ENCODE measurements at places on chromosomes 13 and 19. TPM values are rescaled to one million over a fixed set of nuclear protein-coding genes. Genes with fewer than 3 reads are reported as not detected.

WDFY2 gene
- 2.1 TPM for polyA plus RNA-seq

DNA sequence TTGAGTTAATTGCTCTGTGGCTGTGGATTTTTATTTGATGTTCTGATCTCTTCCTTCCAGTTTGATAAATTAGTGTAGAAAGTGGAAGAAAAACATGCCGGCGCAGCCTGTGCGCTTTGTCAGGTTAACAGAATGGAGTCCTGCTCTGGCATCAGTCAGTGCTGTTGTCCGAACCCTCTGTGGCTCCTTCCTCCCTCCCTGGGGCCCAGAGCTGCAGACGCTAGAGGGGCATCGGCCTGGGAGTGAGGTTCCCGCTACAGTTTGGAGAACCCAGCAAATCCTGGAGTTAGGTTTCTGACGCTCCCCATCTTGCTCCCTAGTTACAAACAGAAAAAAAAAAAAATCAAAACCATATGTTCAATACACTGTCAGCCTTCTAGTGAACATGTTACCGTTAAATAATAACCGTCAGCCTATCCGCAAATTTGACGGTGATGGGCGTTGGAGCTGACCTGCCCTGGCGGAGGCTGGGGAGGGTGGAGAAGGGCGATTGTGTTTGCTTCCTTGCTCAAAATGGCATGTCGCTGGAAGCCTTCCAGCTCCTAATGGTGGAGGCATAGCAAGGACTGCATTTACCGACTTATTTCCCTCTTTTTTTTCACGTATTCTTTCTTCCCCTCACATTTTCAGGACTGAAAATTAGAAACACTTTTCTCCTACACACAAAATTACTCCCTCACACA lies 13.6 kb downstream of the MBNL2 start:
- DNase-seq: peak; percentile 64

- no peak for DNase-seq
These were observed 1589.9 kb downstream of the SLITRK1 start for GRCh38 chr13:82292334-82292733.

DNA sequence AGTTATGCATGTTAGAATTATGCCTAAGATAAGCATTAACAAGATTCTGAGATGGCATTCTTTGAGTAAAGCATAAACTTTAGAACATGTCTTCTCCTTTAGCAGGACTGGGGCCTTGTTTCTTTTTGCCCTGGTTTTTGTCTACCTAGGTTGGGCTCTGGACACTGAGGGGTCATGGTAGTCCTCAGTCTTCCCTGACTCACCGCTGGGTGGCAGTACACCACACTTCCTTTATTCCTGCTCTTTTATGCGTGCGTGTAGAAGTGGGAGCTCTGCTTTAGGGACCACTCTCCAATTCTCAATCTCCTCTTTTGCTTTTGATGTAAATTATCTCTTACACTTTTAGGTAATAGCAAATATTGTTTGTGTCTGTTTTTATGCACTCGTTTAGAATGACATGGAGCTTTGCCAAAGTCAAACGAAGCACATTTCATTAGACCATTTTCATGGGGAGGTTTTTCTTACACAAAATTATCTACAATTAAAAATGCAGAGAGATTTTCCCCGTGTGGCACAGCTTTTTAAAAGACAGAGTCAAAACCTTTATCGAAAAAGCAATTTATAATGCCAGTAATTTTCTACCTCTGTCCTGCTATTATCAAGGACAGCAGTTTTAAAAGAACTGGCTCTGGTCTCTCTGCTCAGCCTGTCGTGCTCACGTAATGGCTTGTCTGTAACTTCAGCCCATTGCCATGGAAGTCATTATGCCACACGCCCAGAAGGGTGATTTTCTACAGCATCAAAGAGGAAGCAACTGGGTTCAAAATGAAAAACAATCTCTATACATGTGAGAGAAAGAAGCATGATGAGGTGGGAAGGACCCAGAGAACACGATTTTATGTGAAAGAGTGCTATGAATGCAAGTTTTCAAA lies 413.9 kb downstream of the COG6 start:
- peak; percentile 69 for DNase-seq

SRRM5 gene
- 0.17 TPM for polyA plus RNA-seq

SIGLEC5 gene
- not detected for polyA plus RNA-seq

IFNL3 gene
- polyA plus RNA-seq: not detected

DNA sequence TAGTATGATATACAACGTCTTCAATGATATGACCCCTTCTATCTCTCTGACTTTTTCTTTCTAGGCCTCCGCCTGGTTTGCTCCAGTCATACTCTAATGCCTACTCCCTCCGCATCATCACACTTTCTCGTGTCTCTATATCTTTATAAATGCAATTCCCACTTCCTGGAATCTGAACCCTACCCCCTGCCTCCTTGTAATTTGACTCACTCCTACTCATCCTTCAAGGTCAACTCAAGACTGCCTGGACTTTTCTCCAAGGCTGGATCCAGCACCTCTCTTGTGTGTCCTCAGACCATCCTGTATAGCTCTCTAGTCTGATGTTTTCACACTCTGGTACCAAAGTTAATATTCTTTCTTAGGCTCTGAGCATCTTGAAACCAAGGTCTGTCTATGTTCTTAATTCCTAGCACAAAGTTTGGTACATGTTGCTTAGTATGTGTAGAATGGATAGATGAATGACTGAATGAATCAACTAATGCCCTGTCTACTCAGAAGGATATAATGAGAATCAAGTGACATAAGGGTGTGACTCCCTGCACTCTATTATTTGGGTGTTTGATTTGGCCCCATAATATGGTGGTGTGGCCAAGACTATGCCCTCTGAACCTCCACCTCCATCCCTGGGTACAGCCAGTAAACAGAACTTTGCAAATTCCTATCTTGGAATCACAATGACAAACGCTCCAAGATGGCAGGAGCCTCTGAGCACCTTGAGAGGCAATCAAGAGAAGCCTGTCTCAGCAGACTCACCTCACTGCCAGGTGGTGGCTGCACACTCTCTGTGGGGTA lies 74.3 kb upstream of the SERP2 start:
- no peak for DNase-seq

GRCh38 chr13:76383676-76384461 lies 502.3 kb downstream of the KCTD12 start:
- DNase-seq: peak; percentile 69

DNA sequence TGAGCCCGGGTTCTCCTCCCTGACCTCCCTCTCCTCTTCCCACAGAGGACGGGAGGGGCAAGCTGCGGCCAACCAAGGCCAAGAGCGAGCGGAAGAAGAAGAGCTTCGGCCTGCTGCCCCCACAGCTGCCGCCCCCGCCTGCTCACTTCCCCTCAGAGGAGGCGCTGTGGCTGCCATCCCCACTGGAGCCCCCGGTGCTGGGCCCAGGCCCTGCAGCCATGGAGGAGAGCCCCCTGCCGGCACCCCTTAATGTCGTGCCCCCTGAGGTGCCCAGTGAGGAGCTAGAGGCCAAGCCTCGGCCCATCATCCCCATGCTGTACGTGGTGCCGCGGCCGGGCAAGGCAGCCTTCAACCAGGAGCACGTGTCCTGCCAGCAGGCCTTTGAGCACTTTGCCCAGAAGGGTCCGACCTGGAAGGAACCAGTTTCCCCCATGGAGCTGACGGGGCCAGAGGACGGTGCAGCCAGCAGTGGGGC lies 162.2 kb downstream of the KDM4B start:
- DNase-seq: no peak

GRCh38 chr13:20136781-20137703 lies 23.8 kb downstream of the GJA3 start:
- DNase-seq: no peak

DNA sequence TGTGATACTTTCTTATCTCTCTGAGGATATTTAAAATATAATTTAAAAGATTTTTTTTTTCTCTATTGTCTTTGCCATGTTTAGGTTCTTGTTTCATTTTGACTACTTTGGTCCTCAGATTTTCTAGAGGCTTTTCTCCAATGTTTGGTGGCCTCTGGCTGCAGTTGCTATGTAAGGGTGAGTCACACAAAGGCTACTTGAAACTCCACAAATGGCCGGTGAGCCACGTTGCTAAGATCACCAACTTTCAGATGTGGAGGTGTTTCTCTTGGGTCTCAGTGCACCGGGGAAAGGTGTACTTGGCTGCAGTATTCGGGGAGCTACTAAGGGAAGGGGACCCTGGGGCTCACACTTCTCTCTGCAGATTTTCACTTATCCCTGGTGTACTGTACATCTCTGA lies 248.1 kb downstream of the HS6ST3 start:
- no peak for DNase-seq

DNA sequence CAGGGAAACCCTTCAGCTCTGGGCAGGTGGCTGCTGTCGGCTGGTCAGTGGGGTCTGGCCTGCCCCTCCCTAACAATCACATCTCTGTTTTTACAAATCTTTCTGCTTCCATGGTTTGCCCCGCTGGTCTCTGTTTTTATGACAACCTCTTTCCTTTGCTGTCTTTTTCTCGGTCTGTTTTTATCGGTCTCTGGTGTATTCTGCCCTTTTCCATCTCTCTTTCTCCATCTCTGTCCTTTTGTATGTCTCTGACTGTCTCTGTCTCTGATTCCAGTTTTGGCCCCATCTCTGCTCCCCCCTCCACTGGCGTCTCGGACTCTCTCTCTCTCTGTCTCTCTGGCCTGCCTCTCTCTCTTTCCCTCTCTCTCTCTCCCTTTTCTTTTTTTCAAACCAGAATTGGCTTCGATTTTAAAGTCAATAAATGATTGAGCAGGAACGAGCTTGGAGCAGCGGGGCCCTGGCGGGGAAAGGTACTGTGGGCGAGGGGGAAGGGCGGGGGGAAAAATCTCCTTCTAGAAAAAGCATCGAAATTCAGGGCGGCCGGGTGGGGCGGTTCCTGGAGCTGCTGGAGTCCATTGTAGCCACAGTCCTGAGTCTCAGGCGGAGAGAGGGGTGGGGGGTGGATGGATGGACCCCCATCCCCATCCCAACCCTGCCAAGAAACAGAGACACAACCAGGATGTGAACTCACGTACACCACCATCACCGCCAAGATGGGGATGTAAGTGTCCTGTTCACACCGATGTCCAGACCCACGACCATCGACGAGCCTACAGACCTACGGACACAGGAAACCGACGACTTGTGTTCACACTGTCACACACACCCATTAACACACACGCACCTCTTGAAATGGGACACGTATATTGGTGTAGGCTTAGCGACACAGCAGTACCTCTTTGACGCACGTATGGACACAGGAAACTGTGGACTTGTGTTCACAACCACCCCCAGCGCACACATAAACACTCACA lies 3.0 kb downstream of the NFIX start:
- DNase-seq: no peak

GRCh38 chr13:33252135-33252534 lies 33.4 kb downstream of the STARD13 start:
- no peak for DNase-seq
